Naive thymus-derived CD8-positive, alpha-beta T cell (primary cell): ENCODE measurements at places on chromosomes 16 and 17.
A peak's percentile ranks its signal among the peaks of the same experiment; 100 is the strongest.

DNA sequence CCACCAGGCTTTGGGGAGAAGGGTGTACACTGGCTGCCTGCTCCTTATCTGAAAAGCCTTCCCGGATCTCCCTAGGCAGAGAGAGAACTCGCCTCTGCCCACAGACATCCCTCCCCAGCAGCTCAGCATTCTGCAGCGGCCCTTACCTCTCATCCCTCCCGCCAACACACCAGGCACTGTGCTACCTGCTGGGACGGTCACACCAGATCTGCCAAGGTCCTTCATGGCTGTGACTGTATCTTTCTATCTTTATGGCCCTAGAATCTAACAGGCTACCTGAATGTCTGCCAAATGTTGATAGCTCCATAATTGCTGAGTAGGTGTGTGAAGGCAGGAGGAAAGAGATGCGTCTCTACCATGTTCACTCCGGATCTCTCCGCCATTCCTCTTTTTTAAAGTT lies 7.9 kb downstream of the TSNAXIP1 start:
- DNase-seq: no peak

DNA sequence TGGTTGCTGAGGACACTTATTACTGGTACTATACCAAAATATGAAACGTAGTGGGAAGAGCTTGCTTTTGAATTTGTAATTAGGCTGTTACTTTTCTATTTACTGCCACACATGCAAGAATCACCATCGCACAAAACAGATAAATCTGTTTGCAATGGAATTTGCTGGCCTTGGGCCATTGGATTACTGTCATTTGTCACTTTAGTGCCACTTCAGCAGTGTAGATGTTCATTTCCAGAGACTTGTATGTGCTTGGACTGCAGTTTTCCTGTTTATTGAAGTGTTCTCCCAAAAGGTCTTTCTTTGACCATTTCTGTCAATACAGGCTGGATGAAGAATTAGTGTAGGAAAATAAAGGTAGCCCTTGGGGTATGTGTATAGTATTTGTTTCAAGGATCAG lies 4.5 kb downstream of the USP10 start:
- no peak for DNase-seq

DNA sequence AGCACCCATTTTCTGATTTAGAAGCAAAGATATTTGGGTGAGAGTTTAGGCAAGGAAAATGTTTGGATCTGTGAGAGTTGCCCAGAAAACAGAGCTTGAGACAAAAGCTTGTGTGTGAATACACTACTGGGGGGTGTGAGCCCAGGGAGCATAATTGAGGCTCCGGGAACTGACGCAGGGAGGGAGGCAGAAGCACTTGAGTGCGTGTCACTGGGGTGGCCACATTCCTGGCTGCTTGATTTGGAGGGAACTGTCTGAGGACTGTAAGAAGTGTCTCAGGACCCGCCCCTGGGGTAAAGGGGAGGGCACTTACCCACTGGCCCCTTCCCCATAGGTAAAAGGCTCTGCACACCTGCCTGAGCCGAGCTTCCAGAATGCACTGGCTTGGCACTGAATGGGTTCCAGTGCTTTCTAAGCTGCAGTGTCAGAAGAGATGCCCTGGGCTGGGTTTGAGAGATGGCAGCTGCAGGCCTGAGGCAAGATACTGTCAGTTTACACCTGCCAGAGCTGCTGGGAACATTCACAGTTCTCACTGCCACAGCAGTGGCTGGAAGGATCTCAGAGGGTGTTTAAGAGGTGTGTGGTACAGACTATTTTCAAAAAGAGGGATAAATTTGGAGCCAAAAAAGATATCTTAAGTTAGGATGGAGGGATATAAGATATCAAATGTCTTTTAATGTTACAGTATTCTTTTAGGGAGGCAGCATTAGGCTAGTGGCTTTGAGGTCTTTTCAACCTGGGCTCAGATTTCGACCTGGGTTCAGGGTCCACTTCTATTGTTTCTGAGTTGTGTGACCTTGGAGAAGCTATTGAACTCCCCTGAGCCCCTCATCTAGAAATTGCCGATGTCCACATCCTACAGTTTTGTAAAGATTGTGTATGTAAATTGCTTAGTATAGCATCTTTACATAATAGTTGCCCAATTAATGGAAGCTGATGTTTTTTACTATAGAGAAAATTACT lies 6.9 kb upstream of the TEX2 start:
- DNase-seq: no peak

DNA sequence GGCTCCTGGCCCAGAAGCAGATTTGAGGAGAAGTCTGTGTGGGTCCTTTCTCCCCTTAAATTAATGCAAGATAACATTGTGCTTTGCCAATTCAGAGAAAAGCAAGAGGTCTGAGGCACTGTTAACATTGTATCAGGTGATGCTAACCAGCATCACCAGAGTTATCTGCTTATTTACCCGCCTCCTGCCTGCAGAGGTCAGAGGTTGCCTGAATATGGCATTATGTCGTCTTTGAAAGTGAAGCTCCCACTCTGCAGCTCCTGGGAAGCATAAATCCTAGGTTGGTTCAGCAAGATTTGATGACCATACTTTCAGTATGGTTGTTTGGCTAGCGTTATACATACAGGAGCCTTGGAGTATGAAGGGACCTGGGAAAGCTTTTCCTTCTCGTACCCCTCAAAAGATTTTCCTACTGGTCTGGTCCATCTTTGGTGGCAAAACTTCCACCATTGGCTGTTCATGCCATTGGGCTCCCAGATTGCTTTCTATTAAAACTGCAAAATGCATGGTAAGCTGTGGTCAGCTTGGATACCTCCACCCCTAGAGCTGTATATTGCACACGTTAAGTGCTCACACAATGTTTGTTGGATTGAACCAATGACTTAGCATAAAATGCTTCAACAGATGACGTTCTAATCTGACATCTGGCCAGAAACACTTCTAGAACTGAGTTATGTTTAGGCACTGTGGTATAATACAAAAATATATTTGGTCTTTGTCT lies 24.1 kb downstream of the CHD9 start:
- no peak for DNase-seq

GRCh38 chr16:21083729-21084268 lies 66.8 kb downstream of the DNAH3 start:
- DNase-seq: peak; percentile 4

- DNase-seq: no peak
Observed at GRCh38 chr17:21251337-21252010, 1.7 kb downstream of the NATD1 start.

DNA sequence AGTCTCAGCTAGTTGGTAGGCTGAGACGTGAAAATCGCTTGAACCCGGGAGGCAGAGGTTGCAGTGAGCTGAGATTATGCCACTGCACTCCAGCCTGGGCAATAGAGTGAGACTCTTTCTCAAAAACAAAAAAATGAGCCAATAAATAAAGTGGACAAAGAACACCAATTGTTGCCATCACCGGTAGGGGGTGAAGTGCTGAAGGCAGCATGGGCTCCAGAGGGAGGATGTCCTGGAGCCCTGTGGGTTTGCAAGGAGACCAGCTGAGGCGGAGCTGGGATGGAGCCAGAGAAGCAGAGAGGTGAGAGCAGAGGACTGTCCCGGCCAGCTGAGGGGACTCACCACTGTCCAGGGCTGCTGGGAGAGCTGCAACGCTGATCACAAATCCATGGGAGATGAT lies 13.8 kb downstream of the CHST6 start:
- no peak for DNase-seq
